IMR-90 (cell line): ENCODE measurements at places on chromosomes 6 and 20.

DNA sequence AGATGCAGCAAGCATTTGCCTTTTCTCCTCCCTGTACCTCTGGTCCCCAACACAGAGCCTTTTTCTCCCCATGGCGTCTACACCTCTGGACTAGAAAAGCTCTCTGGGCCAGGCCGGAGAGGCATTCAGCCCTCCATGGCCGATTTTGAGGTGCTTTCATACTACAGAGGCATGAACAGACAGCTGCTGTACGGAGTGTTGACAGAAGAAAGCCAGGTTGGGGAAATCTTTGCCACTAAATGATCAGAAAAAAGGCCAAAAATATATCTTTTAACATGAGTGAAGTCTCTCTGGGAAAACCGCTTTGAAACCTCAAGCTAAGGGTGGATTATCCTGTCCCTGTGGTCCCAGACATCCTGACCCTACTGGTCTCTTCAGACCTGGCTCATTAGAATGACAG lies 94.0 kb downstream of the TMEM170B start:
- DNase-seq: no peak

- DNase-seq: peak; percentile 98
Observed at GRCh38 chr6:39882531-39882899, 51.7 kb downstream of the MOCS1 start.

DNA sequence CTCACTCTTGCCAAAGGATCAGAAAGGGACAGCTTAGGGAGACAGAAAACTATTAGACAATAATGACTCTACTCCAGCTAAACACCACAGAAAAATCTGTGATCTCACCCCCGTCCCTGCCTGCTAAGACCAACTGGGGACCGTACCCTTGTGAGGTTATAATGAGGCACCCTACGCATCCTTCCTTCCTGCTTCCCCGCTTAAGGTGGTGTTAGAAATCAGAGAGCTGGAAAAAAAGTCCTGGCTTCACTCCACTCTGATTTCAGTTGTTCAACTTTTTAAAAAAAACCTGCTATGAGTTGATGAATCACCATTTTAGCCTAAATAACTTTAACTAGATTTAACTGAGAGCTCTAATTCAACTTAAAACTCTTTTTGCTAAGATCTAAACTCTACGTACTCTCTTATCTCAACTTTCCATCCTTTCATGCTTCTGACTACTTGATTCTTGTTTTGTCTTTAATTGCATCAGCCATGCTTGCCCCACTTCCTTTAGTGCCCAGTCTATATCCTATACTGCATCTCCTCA lies 35.8 kb upstream of the TMEM14A start:
- DNase-seq: peak; percentile 46

GRCh38 chr6:46677314-46677654 lies 10.4 kb upstream of the TDRD6 start:
- DNase-seq: no peak

DNA sequence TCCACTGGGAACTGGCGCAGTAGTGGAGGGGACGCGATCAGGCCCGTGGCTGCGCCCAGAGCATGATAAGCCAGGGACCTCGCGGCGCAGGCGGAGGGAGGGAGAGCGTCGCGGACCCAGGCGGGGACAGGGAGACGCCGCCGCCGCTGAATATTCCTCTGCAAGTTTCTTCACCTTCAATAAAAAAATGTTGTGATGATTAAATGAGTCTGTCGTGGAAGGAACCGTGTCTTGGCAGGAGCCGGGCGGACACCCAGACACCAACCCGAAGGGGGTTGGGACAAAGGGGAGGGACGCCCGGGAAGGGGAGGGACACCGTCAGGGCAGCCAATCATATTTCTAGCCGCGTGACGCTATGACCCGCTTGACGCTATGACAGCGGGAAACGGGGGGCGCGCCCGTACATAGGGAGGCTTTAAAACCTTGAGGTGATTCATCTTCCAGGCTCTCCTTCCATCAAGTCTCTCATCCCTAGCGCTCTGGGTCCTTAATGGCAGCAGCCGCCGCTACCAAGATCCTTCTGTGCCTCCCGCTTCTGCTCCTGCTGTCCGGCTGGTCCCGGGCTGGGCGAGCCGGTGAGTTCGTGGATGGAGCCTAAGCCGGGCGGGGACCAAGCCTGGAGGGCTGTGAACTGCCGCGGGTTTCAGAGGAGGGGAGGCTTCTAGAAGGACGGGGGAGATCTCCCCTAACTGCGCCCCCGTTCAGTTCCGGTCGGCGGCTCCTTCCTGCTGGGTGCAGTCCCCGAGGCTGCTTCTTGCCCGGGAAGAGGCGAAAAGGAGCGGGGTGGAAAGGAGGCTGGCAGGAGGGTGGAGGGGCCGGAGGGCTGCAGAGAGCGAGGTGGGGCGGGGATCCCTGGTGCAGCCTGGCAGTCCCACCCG lies at the start of gene ULBP2:
Gene ULBP2, plus strand, starts transcription at position 432 of the 878 bp plus-strand sequence. Its CDS starts 59 bp downstream, at position 491.
- DNase-seq: peak; percentile 95

DNA sequence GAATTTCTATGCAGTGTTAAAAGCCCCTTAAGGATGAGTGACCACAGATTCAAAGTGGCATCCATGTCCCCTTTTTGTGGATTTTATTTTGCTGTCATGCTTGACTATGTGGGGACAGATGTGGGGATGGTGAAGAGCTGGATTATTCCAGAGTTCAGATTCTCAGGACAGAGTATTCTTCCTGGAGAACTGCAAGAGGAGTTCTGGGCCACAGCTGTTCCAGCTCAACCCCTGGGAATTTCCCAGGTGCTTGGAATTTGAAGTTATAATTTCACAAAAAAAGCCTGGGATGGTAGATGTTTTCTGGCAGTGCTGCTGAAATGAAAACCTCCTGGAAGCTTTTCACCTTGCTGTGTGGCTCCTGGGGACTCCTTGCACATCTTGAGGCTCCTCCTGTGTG lies 671.8 kb upstream of the MARCKS start:
- DNase-seq: peak; percentile 48

DNA sequence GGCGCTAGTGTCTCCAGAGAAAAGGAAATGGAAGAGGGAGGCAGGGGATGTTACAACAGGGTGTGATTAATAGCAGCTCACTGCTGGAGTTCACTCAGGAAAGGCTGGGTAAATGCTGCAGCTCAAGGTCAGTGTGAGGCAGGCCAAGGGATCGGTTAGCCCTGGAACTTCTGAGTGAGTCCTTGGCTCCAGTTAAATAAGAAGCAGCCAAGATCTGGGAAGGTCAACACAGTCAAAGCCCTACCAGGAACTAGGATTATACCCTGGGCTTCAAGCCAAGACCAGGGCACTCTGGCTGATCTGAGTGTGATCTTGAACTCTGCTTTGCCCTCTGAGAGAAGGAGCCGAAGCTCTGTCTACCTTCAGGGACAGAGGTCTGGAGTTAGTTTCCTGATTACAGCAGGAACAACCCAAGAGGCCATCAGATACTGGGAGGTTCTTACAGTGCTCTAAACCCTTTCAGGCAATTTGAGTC lies 44.3 kb downstream of the TPD52L1 start:
- DNase-seq: peak; percentile 31

DNA sequence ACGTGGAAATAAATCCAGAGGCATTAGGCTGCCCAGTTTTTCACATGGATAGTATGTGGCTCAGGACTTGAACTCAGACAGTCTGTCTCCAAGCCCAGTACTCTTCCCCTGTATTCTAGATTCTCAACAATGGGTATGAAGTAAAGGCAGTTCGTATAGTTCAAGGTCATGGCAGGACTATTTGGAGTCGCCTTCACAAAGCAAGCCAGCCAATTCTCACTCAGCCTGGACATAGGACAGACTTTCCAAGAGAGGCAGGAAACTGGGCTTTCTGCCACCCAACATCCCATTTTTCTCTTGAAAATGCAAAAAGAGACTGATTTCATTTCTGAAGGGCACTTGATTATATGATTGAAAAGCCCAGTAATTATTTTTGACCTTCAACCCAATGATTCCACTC lies 111.0 kb downstream of the EDN1 start:
- DNase-seq: no peak

GRCh38 chr20:46088409-46089166 lies 1.2 kb downstream of the NCOA5 start:
- peak; percentile 8 for DNase-seq

- DNase-seq: no peak
Observed at GRCh38 chr6:783966-784735, 91.2 kb upstream of the EXOC2 start.
